Iris pigment epithelial cell (primary cell): ENCODE measurements at places on chromosomes 16 and 17.
A peak's percentile ranks its signal among the peaks of the same experiment; 100 is the strongest.

DNA sequence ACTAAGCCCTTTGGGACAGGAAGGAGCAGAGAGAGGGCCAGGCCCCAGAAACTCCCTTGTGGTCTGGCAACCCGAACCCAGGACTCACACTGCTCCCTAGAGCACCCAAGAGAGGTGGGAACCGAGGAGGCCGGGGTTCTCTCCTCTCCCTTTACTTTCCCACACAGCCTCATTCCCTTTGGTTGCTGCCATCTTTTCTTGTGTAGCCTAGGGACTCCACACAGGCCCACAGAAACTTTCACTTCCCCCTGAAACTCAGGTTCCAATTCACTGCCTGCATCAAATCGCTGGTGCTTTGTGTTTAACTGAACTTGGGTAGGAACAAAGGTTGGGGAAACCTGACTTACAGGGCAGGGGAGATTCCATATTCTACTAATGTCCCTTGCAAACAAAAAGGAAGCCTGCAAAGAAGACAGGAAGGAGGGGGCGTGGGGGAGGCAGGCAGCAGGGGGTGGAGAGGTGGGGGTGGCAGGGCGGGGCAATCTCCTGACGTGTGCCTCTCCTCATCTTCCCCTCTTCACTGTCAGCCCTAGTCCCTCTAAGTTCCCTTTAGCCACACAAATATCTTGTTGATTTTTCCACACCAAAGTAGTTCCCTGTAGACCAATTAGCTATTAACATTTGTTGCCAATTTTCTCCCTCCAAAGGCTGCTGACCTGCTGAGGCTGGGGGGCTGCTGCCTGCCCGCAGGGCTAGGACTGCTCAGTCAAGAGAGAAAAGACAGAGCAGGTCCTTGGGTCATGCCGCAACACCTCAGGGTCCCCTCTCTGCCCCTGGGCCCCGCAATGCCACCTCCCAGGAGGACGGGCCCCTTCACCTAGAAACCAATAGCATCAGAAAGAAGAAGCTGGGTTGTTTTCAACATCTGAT lies 8.0 kb downstream of the ST3GAL2 start:
- peak; percentile 40 for DNase-seq

DNA sequence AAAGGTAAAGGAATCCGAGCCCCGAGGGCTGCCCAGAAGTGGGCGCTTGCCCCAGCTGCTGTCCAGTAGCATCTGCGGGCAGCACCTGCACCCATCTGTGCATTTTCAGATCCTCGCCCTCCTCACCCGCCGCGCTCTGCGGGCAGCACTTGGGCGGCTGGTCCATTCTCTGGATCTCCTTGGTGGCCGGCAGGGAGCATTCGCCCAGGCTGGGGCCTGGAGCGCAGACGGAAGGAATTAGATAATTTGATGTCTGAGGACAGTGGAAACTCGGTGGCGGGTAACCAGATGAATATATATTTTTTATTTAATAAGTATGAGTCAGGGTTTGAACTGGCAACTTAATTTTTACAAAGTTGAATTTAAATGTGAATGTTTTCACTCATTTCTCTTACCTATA lies 88.5 kb downstream of the NPIPB11 start:
- no peak for DNase-seq

GRCh38 chr16:22665048-22665797 lies 148.7 kb upstream of the HS3ST2 start:
- DNase-seq, result no peak

DNA sequence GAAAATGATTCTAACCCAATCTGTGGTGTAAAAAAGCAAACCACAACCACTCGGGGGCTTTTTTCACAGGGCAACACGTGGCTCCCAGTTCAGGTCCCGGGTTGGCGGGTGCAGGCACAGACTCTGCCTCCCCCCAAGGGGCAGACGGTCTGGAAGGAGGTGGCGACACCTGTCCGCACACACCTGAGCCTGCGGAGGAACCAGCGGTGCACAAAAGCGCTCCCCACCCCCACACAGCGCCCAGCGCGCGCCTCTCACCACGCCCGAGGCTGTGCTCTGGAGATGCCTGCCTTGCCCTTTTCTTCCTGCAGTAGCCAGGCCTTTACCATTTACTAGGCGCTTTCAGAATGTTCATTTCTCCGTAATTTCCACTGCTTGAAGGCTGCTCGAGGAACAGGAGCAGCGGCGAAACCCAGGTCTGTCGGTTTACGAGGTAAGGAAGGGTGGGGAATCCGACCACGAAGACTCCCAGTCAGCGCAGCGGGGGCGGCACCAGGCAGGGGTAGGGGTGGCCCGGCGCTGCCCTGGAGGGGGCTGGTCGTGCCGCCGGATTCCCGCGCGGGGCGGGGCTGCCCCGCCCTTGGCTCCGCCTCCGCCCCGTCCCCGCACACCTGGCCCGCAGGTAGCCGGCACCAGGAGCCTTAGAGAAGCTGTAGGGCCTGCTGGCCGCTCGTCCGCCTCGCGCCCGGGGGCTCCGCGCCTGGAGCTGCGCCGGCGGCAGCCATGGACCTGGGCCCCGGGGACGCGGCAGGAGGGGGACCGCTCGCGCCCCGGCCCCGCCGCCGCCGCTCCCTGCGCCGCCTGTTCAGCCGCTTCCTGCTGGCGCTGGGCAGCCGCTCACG lies at the start of gene USP43:
USP43 (plus strand) TSS at position 608 of the 842 bp plus-strand sequence; CDS start at position 724, 116 bp downstream.
- DNase-seq, result peak; percentile 28

DNA sequence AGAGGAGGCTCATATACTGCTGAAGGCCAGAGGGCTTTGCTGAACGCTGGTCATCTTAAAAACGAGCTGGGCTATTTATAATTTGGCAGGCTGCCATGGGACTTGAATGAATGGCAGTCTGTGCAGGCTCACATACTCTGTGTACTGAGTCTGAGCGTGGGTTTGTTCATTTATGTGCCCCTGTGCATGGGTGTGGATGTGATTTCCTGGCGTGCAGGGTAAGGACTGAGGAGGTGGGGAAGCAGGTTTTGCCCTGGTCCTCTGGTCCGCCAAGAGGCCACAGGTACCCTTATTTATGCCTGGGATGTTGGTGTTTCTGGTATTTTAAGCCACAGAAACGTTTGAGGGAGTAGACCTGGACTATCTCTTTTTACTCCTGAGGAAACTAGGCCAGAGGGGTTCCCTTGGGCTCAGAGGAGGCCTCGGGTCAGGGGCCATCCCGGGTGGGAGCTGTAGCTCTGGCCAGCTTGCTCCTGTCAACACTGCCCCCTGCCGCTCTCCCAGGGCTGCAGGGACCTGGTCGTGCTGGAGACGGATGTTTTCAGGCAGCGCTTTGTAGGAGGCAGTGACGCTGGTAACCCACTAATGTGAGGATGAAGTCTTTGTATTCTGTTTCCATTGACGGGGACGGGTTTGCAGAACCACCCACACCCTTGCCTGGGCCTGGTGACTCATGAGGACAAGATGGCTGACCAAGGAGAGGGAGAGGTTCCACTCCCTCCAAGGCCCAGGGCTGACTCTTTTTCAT lies 184.4 kb downstream of the MSI2 start:
- peak; percentile 95 for DNase-seq
